Cerebellum (tissue), 4 donors: ENCODE measurements at places on chromosomes 16 and 17.
A peak's percentile ranks its signal among the peaks of the same experiment; 100 is the strongest.

- DNase-seq = no peak
Measured at GRCh38 chr16:81657224-81657623, 121.9 kb upstream of the PLCG2 start.

DNA sequence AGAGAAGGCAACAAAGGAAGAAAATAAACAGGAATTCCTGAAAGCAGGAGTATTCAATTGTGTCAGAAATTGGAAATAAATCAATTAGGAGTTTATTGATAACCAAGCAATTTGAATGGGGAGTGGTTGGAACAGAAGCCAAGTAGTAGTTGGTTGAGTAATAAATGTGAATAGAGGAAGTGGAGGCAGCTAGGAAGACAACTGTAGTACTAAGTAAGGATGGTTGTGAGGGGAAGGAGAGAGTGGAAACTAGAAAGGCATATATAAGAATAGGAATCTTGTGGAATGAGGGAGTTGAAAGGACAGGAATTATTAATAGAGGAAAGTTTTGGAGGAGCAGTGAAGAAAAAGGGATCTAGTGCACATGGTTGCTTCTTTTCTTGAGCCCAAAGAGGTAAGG is 34.4 kb downstream of the NFAT5 start:
- no peak for DNase-seq

GRCh38 chr17:82734987-82735866 is at the start of gene FN3K:
Gene FN3K (plus strand): TSS chr17:82735615. CDS start chr17:82735637, 22 bp downstream.
- DNase-seq = peak; percentile 88

GRCh38 chr16:4090351-4090851 is 25.8 kb downstream of the ADCY9 start:
- peak; percentile 34 for DNase-seq

GRCh38 chr16:22232277-22233036 is 26.4 kb downstream of the EEF2K start:
- peak; percentile 57 for DNase-seq

DNA sequence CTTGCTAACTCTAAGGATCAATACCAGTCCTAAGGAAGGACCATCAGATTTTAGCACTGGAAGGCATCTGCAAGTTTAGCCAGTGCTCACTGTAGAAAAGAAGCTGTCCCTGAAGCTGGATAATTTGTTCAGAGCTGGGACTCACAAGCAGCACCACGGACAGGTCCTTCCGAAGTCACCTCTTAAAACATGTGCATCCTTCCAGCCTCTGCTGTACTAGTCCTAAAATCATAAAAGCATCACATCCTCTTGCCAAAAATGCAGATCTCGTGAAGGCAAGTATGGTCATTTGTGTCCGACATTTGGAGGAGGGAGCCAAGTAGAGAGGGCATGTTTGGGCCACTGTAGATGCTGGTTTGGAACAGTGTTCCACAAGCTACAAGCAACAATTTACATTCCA is 506.9 kb downstream of the RBFOX1 start:
- no peak for DNase-seq

- peak; percentile 54 for DNase-seq
Measured at GRCh38 chr16:87602001-87602775, at the start of gene JPH3. Gene JPH3 (plus strand): TSS chr16:87602508. CDS start chr16:87603147, 639 bp downstream.

GRCh38 chr17:43998552-43998951 is 5.9 kb upstream of the NAGS start:
- DNase-seq = no peak

- no peak for DNase-seq
Measured at GRCh38 chr16:68612996-68613395, 32.1 kb upstream of the CDH3 start.

DNA sequence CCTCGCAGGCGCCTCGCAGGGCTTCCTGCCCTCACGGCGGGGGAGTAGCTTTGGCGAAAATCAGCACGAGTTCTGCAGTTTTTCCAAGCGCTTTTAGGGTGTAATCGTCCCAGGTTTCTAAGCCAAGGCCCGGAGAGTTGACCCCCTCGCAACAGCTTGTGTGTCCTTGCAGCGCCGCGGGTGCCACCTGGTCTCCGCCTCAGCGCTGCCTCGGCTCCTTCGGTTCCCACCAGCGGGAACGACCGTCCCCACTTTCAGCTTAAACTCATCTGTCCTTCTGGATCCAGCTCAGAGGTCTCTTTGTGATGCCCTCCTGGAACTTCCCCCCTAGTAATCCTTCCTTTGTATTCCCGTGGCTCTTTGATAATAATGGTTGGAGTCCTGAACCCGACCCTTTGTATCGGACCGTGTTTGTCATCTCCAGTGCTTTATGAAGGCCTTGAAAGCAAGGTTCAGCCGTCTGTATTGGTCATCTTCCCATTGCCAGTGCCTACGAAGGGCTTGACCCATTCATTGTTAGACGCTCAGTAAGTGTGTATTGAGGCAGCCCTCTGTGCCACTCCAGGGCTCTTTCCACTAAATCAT is 858 bp upstream of the SMARCE1 start:
- peak; percentile 47 for DNase-seq

GRCh38 chr17:32287804-32288511 is 22.3 kb downstream of the RHBDL3 start:
- DNase-seq = no peak

- no peak for DNase-seq
Measured at GRCh38 chr16:80122115-80122514, 418.7 kb upstream of the DYNLRB2 start.

DNA sequence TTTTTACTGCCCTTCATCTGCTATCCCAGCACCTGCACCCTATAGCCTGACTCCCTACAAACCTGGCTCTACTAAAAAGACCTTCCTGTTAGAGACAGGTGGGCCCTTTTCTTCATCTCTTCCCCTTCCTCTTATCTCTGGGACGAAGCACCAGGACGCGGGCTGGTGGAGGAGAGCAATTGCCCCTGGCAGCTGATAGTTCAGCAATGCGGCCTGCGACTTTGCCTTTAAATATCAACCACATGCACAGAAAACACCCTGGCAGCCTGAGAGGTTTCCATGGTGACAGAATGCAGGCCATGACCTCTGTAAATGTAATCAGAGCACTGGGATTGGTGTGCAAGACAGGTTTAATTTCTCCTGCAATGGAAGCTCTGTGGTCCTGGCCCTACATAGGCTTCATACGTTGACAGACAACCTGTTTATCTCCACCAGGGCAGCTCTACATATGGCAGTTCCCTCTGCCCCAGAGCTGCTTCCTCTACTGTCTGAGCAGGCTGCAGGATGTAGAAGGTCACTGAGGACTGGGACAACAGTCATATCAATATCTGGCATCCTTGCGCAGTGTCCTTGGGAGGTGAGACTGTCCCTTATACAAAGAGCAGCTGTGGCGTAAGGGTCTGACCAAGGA is 10.0 kb upstream of the SKAP1 start:
- no peak for DNase-seq

GRCh38 chr17:3695723-3696411 is at the start of gene P2RX5:
Gene P2RX5 (minus strand): TSS chr17:3696155. CDS start chr17:3696005, 150 bp downstream.
- peak; percentile 27 for DNase-seq

DNA sequence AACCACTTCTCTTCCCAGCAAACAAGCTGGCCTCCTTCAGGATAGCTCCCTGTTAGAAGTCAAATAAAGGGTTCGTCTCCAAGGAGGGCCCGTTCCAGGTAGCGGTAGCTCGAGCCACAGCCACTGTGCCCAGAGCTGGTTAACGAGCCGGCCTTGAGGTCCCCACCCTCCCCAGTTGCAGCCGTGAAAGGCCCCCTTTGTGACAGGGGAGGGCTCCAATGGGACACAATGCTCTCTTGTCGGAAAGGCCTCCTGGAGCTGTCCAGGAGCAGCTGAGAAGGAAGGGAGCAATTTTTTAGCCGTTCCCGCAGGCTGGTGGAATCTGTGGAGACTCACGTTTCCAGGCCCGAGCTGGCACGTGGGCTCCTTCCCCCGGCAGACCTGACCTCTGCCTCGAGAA is 29.9 kb upstream of the FOXF1 start:
- DNase-seq = no peak

DNA sequence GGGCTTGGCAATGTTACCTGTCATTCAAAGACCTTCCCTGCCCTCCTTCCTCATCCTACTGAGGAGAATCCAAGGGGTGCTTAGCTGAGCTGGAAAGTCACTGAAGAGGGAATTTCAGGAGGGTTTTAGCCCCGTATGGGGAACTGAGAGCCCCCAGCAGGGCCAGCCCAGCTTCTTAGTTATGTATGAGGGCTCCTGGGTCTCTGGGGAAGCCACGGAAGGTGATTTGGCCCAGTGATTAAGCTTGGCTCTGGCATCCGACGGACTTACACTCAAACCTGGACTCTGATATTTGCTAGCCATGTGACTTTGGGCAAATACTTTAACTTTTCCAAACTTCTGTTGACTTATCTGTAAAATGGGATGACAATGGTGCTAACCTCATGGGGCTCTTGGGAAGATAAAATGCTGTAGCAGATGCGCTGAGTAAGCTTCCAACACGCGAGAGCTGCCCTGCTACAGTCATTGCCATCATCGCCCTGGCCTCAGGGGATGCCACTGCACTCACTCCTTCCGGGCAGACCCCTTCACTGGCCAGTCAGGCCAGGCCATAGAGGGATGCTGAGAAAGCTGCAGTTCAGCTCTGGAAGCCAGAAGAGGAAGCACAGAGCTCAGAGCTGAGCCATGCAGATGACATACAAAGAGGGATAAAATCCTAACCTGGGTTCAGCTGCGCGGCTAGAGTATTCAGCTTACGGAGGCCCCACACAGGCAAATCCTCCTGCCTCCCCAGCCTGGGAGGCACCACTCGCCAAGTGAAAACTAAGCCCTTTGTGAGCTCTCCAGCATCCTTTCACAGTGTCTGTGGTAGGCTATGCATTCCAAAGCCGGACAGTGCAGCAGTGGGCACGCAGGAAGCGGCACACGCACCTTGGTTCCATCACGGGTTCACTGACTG is 44.9 kb upstream of the PIK3R6 start:
- no peak for DNase-seq

DNA sequence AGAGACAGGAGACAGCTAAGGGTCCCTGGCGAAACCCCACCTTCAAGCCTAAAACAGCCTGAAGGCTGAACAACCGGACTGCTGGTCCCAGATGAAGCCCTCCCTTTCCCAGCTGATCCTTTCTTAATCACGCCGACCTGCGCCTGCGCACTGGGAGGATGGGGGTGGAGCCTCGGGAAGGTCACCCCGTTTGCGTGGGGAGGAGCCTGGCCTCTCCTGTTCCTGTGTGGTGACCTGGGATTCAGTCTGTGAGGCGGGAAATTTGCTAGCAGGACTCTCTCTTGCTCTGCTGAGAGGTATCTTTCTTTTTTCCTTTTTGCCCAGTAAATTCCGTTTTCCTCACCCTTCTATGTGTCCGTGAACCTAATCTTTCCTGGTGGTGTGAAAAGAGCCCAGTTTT is 9.6 kb downstream of the FAM20A start:
- no peak for DNase-seq
